HFFc6 (cell line): ENCODE measurements at places on chromosomes 13 and 19. TPM values are rescaled to one million over a fixed set of nuclear protein-coding genes. Genes with fewer than 3 reads are reported as not detected.
A peak's percentile ranks its signal among the peaks of the same experiment; 100 is the strongest.

DNA sequence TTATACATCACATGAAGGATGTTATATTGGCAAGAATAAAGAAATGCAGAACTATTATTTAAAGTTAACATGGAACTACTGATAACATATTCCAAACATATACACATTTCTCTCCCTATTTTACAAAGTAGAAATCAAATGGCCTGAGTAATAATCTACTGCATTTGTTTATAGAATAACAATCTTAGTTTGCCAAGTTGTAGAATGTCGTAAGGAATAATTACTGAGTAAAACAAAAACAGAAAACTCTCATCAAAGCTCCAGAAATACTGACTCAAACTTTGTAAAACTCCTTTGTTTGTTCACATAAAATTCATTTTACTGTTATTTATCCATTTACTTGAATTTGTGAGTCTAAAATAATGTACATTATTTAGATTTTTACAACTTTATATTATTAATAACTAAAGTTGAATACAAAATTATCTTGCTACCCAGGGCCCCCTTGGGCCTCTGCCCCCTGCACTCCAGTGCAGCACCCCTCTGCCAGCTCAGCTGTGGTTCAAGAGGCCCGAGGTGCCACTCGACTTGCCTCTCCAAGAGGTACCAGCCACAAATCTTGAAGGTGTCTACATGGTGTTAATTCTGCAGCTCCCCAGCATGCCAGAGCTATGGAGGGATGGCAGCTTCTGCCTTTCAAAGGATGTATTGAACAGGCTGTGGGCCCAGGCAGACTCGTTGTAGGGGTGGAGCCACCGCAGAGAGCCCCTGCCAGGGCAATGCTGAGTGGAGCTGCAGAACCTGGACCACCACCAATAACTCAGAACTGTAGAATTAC, 2819.7 kb downstream of the PCDH9 start:
- no peak for DNase-seq

The ZNF208 gene
- not detected in 3 replicates for total RNA-seq

GRCh38 chr13:110162866-110163658, 143.9 kb downstream of the COL4A1 start:
- no peak for DNase-seq

DNA sequence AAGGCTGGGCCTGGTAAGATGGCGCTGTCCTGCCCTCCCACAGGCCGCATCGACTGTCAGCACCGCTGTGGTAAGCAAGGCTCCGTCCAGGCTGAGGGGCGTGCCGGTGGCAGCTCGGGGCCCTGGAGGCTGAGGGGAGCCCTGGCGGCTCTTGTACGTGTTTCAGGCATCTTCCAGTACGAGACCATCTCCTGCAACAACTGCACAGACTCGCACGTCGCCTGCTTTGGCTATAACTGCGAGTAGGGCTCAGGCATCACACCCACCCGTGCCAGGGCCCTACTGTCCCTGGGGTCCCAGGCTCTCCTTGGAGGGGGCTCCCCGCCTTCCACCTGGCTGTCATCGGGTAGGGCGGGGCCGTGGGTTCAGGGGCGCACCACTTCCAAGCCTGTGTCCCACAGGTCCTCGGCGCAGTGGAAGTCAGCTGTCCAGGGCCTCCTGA, 1.2 kb downstream of the IZUMO4 start:
- no peak for DNase-seq

GRCh38 chr13:106597749-106598395, 29.9 kb upstream of the ARGLU1 start:
- DNase-seq, result no peak

GRCh38 chr13:94020426-94020825, 459.1 kb downstream of the DCT start:
- DNase-seq, result no peak

- DNase-seq, result no peak
Observed at GRCh38 chr19:4503132-4503824, 15.0 kb downstream of the PLIN4 start.

DNA sequence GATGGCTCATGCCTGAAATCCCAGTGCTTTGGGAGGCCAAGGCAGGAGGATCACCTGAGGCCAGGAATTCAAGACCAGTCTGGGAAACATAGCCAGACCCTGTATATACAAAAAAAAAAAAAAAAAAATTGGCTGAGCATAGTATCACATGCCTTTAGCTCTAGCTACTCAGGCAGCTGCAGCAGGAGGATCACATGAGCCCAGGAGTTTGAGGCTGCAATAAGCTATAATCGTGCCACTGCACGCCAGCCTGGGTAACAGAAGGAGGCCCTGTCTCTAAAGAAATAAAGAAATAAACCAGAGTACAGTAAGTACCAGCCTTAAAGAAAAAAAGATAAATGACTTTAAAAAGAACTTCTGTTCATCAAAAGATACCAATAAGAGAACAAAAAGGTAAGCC, 52.9 kb downstream of the FAM124A start:
- no peak for DNase-seq

The ZNF85 gene
- total RNA-seq, result 4.6 to 7.5 TPM (median 5.3 TPM) in 3 replicates

The ZNF776 gene
- 4.5 to 9.3 TPM (median 8.6 TPM) in 3 replicates for total RNA-seq

The CALR3 gene
- not detected in 2 replicates for total RNA-seq

- no peak for DNase-seq
Observed at GRCh38 chr13:64925727-64926126, 2304.4 kb downstream of the PCDH9 start.

DNA sequence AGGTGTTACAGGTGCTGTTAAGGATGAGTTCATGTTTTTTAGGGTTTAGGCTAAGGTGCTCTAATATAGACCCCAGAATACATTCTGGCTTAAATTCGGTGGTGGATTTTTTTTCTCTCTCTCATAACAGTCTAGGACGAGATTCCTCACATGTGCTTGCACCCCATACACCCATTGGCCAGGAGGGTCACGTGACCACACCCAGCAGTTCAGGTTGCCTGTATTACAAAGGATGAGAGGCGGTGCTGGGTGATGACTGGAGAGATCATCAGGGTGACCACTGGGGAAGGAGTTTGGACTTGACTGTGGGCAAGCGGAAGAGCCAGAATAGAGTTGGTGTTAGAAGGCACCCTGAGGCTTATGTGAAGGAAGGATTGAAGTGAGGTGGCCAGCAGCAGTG, 27.7 kb downstream of the PPP2R1A start:
- DNase-seq, result no peak

DNA sequence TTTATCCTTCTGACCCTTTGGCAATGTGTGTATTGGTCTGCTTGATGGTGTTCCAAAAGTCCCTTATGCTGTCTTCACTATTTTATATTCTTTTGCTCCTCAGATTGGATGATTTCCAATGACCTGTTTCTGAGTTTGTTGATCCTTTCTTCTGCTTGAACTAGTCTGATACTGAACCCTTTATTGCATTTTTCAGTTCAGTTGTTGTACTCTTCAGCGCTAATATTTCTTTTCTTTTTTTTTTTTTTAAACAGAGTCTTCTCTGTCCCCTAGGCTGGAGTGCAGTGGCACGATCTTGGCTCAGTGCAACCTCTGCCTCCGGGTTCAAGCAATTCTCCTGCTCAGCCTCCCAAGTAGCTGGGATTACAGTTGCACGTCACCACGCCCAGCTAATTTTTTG, 12.6 kb upstream of the ZNF566 start:
- no peak for DNase-seq

The PSG1 gene
- total RNA-seq, result 3.8 to 9.0 TPM (median 7.7 TPM) in 3 replicates

GRCh38 chr13:25177636-25178035, 5.5 kb upstream of the AMER2 start:
- DNase-seq, result no peak

DNA sequence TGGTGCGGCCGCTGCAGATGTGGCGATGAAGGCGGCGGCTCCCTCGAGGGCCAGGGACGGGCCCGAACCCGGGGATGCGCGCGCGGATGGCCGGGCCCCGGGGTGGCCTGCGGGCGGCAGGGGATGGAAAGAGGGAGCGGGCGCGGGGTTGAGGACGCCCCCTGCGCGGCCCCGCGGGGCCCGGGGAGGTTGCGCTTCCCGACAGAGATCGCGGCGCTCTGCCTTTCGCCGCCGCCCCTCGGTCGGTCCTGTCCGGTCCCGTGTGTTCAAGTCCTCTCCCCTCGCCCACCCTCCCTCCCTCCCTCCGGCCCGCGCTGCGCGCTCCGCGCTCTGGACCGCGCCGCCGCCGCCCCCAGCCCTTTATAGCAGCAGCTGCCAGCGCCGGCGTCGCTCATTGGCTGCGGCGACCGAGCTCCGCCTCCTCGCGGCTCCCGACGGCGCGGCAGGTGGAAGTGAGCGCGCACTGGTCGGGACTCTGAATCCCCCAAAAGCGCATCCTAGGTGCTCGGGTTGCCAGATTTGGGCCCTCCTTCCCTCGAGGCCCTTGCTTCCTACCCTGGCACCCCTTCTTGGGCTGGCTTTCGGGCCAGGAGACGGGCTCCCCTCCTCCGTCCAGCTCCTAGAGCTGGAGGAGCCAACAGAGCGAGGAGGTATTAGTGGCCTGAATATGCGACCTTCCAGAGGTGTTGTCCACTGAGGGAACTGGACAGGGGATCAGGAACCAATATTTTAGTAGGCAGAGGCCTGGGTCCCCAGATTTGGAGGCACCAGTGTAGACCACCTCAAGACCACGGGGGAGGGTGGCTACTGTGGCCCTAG, at the start of gene ELAVL3:
TSS of gene ELAVL3 (minus strand) at position 332 of the 819 bp plus-strand sequence. CDS start 438 bp downstream, outside the sequence.
- no peak for DNase-seq

DNA sequence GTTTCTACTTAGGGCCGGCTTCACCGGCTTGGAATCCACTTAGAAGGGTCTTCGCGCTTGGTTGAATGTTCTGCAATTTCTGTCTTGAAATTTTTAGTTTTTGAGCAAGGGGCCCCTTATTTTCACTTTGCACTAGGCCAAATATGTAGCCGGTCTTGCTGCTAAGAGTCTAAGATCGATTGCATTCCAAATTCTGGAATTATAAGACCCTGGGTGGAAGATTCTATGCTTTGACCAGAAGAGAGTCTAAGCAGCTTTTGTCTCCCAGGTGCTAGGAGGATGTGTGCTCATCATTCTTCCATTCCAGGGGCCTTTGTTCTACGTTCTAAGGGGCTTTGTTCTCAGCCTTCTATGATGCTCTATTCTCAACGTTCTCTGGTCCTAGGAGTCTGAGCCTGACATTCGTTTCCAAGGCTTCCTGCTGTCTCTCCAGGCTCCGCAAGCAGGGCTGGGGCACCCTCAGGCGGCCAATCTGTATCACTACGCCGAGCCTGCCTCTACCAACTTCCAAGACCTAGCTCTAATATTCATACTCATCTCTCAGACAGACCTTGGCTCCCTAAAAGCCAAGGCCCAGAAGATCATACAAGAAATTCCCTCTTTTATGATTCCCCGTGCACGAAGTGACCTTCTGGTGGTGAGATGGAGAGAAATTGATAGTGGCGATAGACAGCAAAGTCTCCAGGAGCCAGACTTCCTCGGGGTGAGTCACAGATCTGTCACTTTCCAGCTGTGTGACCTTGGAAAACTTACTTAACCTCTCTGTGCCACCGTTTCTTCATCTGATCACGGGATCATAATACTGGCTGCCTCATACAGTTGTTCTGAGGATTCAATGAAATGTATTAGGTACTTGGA, 982 bp upstream of the DACT3 start:
- peak; percentile 91 for DNase-seq

DNA sequence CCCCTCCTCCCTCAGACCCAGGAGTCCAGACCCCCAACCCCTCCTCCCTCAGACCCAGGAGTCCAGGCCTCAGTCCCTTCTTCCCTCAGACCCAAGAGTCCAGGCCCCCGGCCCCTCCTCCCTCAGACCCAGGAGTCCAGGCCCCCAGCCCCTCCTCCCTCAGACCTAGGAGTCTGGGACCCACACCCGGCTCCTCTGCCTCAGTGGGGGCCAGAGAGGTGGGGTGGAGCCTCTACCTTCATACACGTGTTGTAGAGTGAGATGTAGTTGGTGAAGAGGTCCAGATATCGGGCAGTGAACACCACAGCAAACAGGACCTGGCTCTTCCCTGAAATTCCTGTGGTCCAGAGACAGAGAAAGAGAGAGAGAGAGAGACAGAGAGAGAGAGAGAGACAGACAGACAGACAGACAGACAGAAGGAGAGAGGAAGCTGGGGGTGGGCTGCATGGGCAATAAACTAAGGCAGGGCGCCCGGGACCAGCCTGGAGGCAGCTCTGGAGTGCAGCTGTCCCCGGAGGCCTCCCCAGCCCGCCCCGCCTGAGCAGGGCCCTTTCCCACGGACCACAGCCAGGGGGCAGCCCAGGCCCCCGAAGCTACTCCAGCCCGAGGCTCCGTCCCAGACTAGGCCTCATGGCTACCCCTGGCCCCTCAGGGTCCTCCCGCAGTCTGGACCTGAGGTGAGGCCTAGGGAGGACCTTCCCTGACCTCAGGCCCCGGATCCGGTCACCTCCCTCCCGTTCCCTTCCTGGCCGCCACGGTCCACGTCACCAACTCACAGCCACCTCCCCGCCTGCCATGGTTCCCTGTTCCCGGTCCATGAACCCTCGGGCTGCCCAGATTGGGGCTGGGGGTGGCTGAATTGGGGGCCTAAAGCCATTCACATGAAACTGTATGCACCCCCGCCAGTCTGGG, 907 bp downstream of the KDELR1 start:
- DNase-seq, result peak; percentile 37

DNA sequence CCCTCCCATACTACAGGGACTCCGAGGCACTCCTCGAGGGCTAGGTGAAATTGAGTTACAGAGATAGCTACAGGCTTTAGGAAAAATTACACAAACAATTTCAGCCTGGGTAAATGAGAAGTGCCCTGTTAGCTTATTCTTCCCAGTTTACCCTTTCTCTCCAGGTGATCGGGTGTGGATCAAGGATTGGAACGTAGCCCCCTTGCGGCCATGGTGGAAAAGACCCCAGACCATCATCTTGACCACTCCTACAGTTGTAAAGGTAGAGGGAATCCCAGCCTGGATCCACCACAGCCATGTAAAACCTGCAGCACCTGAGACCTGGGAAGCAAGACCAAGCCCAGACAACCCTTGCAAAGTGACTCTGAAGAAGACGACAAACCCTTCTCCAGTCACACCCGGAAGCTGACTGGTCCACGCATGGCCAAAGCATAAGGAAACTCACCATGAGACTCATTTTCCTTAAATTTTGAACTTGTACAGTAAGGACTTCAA, 600.6 kb downstream of the UQCRFS1 start:
- no peak for DNase-seq

DNA sequence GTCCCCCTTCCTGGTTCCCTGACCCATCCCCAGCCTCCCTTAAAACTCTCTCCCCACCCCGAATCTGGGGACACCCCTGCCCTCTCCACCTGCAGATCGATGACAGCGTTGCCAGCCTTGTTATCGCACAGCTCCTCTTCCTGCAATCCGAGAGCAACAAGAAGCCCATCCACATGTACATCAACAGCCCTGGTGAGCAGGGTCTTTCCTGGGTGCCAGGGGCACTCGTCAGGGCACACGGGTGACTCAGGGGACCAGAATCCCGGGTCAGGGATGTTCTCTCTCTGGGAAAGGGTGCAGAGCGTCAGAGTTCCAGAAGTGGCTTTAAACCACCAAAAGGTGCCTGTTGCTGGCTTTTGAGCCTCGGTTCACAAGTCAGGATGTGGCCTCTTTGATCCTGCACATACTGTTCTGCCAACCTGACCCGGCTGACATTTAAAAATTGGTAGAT, 1.0 kb downstream of the CLPP start:
- DNase-seq, result no peak
